Tibial artery (tissue), 4 donors: ENCODE measurements at places on chromosomes 5 and 9.

GRCh38 chr5:73443829-73444498 lies 4.6 kb downstream of the FOXD1 start:
- H3K36me3 ChIP-seq = no peaks in the 10 kb centered on the region
- no peak overlapping the region for H3K27ac ChIP-seq
- H3K4me1 ChIP-seq = peaks cover 16% of the 10 kb centered on the region
- H3K27me3 ChIP-seq = peaks cover 16% of the 10 kb centered on the region
- no peak for DNase-seq

DNA sequence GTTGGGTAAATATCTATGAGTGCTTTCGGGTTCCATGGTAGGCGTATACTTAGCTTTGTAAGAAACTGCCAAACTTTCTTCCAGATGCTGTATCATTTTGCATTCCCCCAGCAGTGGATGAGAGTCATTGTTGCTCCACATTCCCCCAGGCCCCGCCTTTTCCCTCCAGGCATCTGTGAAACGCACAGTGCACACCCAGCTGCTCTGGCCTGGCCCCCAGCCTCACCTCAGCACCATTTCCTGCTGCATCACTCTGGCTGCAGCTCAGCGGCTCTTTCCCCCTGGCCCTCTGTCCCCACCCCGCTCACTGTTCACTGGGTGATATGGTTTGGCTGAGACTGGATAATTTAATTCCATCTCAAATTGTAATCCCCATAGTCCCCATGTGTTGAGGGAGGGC lies 76.6 kb upstream of the SPTLC1 start:
- no peak overlapping the region for H3K4me3 ChIP-seq
- H3K27me3 ChIP-seq = no peaks in the 10 kb centered on the region
- no peaks in the 10 kb centered on the region for H3K36me3 ChIP-seq
- H3K4me1 ChIP-seq = no peaks in the 10 kb centered on the region

- H3K36me3 ChIP-seq = peaks cover 5% of the 10 kb centered on the region
- no peak overlapping the region for H3K4me3 ChIP-seq
- H3K27me3 ChIP-seq = no peaks in the 10 kb centered on the region
- peaks cover 100% of the 10 kb centered on the region for H3K4me1 ChIP-seq
Observed at GRCh38 chr9:121279776-121280388, 11.9 kb downstream of the GSN start.

- H3K27ac ChIP-seq = no peak overlapping the region
- H3K36me3 ChIP-seq = no peaks in the 10 kb centered on the region
- DNase-seq = no peak
- H3K4me1 ChIP-seq = no peaks in the 10 kb centered on the region
Observed at GRCh38 chr5:27048510-27048909, 10.1 kb upstream of the CDH9 start.

- H3K4me3 ChIP-seq = no peak overlapping the region
- peaks cover 10% of the 10 kb centered on the region for H3K27me3 ChIP-seq
- no peak overlapping the region for H3K27ac ChIP-seq
- H3K36me3 ChIP-seq = no peaks in the 10 kb centered on the region
- no peak for DNase-seq
Observed at GRCh38 chr5:171633776-171634470, 151.7 kb upstream of the SMIM23 start.

- no peaks in the 10 kb centered on the region for H3K4me1 ChIP-seq
- DNase-seq = peak; percentile 11
- H3K4me3 ChIP-seq = no peak overlapping the region
- H3K36me3 ChIP-seq = no peaks in the 10 kb centered on the region
- H3K27ac ChIP-seq = no peak overlapping the region
- H3K27me3 ChIP-seq = no peaks in the 10 kb centered on the region
Observed at GRCh38 chr5:76303921-76304320, 99.2 kb upstream of the IQGAP2 start.

DNA sequence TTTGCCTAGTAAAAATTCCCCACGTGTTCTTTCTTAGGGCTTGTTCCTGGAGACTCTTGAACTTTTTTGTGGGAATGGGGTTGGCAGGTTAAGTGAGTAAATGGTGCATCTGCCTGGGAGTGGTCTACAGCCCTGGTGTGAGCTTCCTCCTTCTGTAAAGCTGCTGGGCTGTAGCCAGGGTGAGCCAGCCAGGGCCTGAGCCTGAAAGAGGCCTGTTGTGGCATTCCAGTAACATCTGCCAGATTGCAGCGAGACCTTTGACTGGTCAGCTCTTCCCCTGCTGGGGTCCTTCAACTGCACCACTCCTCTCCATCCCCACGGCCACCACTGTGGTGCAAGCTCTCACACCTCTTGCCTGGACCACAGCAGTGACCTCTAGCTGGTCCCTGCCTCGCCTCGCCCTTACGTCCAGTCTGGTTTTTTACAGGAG lies 47.5 kb downstream of the SLC22A5 start:
- H3K27me3 ChIP-seq = no peaks in the 10 kb centered on the region
- no peaks in the 10 kb centered on the region for H3K36me3 ChIP-seq
- H3K4me3 ChIP-seq = no peak overlapping the region
- DNase-seq = no peak
- peak overlapping the region; percentile 34 for H3K27ac ChIP-seq

DNA sequence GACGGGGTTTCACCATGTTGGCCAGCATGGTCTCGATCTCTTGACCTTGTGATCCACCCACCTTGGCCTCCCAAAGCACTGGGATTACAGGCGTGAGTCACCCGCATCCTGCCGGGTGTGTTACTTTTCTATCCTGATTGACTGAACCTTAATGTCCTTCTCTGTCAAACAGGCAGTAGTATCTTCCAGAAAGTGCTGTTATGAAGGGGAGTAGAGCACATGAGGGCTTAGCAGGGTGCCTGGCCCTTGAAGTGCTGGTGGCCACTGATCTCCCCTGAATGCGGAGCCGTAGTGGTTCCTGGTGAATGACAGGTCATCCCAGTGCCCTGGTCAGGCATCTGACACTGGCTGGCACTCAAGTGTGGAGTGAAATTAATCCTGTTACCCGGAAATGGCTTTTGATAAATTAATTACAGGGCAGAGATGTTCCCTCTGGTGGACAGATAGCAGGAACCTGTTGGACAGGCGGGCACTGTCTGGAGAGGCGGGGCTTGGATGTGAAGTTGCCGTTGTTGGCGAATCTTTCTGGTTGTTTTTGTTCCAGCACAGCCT lies 28.4 kb downstream of the PRRC2B start:
- no peaks in the 10 kb centered on the region for H3K36me3 ChIP-seq
- peaks cover 76% of the 10 kb centered on the region for H3K4me1 ChIP-seq
- no peak overlapping the region for H3K4me3 ChIP-seq

- H3K36me3 ChIP-seq = no peaks in the 10 kb centered on the region
- no peaks in the 10 kb centered on the region for H3K4me1 ChIP-seq
- H3K27me3 ChIP-seq = peaks cover 6% of the 10 kb centered on the region
- DNase-seq = peak; percentile 54
Observed at GRCh38 chr5:180637962-180638680, 11.3 kb downstream of the FLT4 start.

- H3K4me1 ChIP-seq = no peaks in the 10 kb centered on the region
- H3K27ac ChIP-seq = no peak overlapping the region
- no peak for DNase-seq
- no peak overlapping the region for H3K4me3 ChIP-seq
Observed at GRCh38 chr9:87950296-87950695, 24.0 kb downstream of the CDK20 start.

DNA sequence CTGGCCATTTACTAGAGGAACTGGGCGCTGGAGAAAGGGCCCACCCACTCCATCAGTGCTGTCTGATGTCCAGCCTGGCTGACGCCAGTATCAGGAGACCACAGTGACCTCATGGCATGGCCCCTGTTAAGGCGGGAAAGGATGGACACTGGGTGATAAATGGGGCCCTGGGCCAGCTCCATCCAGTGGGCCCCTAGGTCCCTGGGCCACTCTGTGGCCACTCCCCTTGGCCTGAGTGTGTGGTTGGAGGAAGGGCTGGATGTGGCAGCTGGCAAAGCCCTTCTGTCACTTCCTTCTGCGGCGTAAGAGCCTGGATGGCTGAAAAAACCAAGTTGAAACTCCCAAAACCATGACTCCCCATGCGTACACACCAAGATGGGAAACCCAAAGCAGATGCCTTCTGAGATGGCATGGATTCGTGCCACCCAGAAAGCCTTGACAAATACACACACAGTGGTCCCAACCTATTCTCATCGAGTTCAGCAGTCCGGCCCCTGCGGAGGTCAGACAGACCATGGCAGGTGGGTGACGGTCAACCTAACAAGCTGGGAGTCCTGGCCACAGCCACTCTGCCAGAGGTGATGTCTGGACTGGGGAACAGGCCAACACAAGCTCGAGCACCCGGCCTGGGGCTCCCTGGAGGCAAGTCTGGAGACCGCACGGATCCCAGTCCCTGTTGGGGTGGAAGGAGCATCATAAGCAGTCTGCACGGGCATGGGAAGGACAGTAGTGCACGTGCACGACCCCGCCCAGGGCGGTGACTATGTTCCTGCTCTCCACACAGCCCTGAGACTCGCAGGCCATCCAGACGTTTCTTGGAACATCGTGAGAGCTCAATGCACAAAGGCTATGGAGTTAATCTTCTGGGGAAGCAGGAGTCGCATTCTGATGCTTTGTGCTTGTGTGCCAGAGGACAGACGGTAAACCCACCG lies 45.2 kb upstream of the NOTCH1 start:
- H3K27me3 ChIP-seq = peaks cover 39% of the 10 kb centered on the region
- DNase-seq = no peak
- peaks cover 5% of the 10 kb centered on the region for H3K4me1 ChIP-seq
- H3K4me3 ChIP-seq = no peak overlapping the region
- H3K36me3 ChIP-seq = no peaks in the 10 kb centered on the region

- H3K36me3 ChIP-seq = peaks cover 33% of the 10 kb centered on the region
- no peak for DNase-seq
- no peaks in the 10 kb centered on the region for H3K4me1 ChIP-seq
- no peaks in the 10 kb centered on the region for H3K27me3 ChIP-seq
Observed at GRCh38 chr9:124859803-124860581, 1.8 kb downstream of the RPL35 start.

DNA sequence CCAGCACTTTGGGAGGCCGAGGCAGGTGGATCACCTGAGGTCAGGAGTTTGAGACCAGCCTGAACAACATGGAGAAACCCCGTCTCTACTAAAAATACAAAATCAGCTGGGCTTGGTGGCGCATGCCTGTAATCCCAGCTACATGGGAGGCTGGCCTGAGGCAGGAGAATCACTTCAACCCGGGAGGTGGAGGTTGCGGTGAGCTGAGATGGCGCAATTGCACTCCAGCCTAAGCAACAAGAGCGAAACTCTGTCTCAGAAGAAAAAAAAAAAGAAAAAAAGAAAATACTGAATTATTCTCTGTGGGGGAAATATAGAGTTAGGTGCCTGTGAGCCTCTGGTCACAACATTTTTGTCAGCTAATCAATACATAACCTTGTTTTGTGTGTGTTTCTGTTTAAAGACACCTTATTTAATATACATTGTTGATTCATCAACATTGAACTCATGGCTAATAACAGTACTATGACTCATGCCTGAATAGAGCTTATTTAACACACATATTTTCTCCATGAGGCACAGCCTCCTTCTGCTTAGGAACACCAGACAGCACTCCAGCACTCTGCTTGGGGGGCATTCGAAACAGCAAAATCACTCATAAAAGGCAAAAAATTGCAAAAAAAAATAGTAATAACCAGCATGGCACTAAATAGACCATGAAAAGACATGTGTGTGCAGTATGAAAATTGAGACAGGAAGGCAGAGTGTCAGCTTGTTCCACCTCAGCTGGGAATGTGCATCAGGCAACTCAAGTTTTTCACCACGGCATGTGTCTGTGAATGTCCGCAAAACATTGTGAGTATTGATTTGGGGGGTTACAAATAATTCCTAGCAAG lies at the start of gene IL31RA:
Gene IL31RA (plus strand): TSS at position 519 of the 836 bp plus-strand sequence. CDS start 214 bp downstream, at position 733.
- H3K4me1 ChIP-seq = no peaks in the 10 kb centered on the region
- no peaks in the 10 kb centered on the region for H3K27me3 ChIP-seq
- no peak within 1 kb of the TSS for H3K27ac ChIP-seq
- H3K4me3 ChIP-seq = peak within 1 kb of the TSS; percentile 33
